ENCODE measurements at places on chromosomes 2 and 18.

DNA sequence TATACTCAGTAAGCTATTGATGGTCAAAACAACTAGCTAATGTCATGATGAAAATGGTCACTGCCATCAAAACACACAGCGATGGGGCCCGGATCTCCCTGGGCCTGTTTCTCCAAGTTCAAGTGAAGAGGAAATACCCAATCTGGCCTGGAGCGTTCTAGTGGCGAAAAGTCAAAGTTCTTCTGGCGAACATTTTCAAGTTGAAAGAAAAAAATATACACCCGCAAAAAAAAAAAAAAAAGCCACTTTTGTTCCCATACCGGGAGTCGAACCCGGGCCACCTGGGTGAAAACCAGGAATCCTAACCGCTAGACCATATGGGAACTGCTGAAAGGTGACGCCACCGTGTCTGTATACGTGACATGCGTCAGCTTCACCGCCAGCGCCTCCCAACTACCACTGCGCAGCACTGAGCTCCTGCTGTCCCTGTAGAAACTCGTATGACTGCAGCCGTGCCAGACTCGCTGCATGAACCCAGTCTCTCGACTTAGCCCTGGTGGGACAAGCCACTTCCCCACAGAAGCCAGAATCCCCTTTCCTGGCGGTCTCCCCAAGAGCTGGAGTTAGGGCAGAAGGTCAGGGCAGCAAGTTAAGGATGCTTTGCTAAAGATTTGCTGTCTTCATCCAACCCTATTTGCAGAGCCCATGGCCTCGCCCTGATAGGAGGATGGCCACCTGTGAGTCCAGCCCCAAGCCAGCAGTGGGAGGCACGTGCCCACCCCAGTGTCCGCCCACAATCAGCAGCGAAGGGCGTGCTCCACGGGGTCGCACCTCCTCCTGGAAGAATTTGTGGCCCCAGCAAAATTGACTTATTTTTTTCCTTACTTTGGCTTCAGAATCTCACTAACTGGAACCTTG is 5.6 kb upstream of the IMP4 start:
- DNase-seq: peak; percentile 87

GRCh38 chr2:33365264-33365970 is 111.0 kb upstream of the RASGRP3 start:
- DNase-seq: no peak

DNA sequence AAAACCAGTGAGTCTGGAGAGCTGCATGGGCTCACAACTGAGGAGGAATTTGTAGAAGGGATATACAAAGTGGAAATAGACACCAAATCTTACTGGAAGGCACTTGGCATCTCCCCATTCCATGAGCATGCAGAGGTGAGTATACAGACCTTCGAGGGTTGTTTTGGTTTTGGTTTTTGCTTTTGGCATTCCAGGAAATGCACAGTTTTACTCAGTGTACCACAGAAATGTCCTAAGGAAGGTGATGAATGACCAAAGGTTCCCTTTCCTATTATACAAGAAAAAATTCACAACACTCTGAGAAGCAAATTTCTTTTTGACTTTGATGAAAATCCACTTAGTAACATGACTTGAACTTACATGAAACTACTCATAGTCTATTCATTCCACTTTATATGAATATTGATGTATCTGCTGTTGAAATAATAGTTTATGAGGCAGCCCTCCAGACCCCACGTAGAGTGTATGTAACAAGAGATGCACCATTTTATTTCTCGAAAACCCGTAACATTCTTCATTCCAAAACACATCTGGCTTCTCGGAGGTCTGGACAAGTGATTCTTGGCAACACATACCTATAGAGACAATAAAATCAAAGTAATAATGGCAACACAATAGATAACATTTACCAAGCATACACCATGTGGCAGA is 3.6 kb downstream of the TTR start:
- DNase-seq: no peak

DNA sequence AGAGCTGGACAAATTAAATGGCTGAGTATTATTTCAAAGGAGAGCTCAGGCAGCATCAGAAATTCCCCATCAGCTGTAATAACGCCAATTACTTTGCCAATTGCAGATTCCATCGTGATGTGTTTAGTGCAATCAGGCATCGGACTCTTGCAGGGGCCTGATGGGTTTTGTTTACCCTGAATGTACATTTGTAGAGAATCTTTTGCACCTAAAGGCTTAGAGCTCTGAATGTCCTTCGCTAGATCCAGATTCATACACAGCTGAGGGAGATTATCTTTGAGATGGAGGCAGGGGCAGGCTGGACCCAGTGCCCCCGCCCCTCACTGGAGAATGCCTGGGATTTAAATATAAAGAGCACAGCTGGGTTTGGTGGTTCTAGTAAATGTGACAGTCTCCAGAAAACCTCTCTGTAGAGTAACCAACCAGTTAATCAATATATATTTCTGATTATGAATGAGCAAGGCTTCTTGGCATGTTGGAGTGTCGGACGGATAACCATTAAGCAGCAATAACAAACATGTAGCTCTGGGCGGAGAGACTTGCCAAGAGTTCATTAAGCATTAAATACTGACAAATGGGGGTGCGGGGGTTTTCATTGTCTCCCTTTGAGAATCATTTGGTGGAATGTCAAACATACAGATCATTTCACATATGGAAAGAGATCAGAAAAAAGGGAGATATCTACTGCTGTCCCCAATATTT is 200.9 kb downstream of the SETBP1 start:
- DNase-seq: no peak

DNA sequence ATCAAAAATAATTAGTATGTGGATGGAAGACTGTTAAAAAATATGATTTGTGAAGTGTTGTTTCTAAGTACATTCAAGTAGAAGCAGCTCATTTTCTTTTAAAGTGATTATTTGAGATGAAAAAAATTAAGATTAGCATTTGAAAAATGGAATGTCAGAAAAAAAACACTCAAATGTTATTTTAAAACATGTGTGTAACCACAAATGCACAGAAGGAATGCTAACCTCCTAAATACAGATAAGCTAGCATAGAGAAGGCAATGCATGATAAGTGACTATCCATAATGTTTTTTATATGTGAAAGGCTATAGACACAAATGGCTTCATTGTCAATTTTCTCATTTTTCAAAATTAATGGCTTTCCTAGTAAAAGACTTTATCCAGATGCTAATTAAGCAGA is 198.9 kb downstream of the NYAP2 start:
- DNase-seq: no peak

DNA sequence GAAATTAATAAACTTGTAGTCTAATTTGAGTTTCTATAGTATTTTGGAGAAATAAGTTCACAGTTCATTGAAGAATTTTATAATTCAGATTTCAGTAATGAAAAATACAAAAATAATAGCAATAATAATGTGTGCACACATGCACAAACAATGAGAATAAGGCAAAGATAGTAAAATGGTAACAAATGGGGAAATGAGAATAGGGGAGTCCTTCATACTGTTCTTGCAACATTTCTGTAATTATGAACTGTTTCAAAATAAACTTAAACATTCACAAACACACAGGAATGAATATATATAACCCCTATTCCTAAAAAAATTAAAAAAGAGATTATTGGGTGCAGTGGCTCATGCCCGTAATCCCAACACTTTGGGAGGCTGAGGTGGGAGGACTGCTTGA is 63.9 kb downstream of the SPRED2 start:
- no peak for DNase-seq

DNA sequence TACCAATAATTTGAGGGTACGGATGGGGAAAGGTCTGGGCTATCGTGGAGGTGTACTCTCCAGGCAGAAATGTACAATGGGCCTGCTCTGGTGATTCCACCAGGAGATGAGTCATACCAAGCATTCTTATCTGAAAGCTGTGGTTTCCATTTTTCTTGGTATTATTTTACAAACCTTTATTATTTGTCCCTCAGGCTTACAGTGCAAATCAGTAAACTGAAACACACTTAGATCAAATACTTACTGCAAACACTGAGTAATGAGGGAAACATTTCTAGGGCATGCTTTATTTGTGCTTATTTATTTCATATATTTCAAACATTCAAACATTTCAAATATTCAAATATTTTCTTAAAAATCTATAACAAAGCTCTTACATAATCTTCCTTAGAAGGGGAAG is 319.8 kb downstream of the RND3 start:
- DNase-seq: no peak

DNA sequence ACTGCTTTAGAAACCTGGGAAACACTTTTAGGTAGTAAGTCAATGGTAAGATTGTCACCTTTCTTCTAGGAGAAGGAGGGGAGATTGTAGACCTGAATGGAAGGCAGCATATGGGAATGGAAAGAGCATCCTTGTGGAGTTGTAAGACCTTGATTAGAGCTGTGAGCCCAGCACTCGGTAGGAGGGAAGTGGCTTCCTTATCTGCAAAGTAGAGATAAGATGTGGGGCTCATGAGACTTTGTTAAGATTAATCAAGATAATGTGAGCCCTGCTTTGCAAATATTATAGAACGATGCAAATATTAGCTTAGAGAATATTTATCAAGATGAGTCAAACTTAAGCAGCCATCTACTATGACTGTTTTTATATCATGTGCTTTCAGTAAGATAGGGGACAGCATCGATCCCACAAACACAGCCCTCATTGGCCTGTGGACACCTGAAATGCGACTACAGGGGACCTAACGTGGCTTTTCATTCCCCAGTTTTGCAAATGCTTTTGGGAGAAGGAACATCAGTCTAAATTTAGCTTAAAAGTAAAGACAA is 243.7 kb downstream of the LTBP1 start:
- DNase-seq: no peak

GRCh38 chr2:186697536-186697935 is 3.7 kb downstream of the FAM171B start:
- DNase-seq: no peak

- DNase-seq: no peak
Observed at GRCh38 chr18:25921677-25922421, 168.6 kb downstream of the SS18 start.

DNA sequence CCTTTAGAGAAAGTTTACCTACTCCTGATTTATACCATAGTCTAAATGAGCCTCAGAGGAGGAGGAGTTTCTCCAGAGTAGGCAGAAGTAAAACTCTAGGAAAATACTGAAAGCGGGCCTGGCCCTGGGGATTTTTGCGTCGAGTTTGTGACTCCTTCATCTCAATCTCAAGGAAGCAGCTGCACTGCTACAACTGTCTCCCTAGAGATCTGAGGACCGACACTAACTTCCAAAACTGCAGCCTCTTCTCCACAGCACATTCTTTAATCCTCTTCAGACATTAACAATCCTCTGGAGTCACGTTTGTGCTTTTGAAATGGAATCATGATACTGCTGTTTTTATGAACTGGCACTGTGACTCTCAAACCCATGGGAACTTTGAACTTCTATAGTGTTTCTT is 281.4 kb downstream of the KCNS3 start:
- no peak for DNase-seq

DNA sequence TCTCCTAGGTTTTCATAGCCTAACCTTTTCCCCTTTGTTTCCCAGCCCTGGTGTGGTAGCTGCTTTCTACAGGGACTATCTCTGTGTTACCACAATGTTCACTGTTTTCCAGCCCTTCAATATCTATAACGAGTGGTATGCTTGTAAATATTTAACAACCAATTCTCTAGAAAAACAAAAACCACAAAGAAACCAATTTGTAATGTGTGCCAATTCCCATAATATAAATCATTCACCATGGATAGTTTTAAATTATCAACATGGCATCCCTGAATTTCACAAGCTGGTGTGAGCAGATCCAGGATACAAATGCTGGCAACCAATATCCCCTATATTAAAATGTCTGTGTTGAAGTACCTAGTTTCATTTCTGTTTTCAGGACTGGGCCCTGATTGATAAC is 207.5 kb upstream of the FBXO11 start:
- DNase-seq: no peak

DNA sequence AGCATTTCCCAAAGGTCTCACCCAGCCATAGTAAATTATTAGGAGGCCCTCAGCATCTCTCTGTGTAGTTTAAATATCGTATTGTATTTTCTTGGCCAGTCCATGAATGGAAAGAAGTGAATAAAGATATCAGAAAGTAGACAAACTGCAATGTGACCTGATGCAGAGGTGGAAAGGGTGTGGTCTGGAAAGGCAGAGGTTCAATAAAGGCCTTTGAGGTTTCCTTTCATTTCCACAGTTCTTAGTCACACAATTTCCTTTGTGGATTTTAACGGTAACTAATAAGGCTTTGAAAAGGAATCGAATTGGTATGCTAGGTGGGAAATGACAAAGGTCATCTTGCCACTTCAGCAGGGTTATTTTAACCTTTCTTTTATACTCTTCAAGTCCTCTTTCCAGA is 20.1 kb upstream of the WIPF1 start:
- no peak for DNase-seq

DNA sequence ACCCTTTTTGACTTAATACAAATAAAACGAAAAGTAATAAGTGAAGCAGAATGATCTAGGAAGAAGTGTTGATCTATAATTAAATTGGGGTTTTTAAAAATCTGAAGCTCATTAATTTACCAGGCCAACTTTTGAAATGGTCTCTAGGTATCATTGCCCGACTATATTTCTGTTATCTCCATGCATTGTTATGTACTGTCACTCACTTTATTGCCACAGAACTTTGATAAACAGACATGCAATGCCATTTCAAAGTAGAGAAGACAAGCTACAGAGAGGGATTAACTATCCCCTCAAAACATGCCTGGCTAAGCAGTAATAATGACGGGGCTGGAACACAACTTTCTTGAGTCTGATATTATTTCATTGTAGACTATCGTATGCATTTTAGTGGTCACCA is 147.6 kb upstream of the ITGA4 start:
- DNase-seq: no peak

DNA sequence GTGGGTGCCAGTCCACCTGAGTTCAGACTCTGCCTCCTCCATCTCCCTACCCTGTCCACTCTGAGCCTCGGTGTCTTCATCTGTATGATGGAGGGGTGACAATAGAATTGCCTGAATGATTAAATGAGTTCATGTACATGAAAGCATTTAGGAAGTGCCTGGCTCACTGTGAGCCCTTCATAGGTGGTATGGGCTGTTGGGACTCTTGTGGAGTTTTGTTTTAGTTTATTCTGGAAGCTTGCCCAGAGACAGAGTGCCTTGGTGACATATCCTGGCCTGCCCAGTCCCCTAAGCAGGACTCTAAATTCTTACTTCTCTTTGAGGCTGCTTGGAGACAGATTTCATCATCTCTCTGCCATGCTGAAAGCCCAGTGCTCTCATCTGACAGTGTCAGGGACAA is 24.5 kb upstream of the GIGYF2 start:
- DNase-seq: no peak

GRCh38 chr2:38571193-38571592 is 31.5 kb downstream of the HNRNPLL start:
- no peak for DNase-seq

DNA sequence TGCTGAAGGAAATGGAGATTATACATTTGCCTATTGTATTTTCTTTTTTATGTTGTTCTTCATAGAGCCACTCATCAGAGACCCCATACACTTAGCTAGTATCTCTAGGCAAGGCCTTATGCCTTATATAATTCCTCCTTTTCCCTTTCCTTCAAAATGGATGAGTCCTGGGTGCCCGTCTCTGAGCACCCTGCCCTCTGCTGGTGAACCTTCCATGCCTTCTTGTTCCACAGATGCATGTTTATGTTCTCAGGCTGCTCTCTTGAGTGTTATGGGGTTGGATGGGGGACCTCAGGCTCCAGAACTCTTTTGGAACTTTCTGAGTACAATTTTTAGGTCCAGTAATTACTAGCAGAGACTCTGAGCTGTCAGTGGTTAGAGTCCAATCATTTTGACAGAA is 368.6 kb upstream of the SPRED2 start:
- DNase-seq: no peak

Measured in Ammon's horn (tissue), 1 donor.